ENCODE measurements at places on chromosomes 7 and 10.

- DNase-seq: no peak
Measured at GRCh38 chr7:109376576-109376975, 806.9 kb downstream of the DNAJB9 start.

DNA sequence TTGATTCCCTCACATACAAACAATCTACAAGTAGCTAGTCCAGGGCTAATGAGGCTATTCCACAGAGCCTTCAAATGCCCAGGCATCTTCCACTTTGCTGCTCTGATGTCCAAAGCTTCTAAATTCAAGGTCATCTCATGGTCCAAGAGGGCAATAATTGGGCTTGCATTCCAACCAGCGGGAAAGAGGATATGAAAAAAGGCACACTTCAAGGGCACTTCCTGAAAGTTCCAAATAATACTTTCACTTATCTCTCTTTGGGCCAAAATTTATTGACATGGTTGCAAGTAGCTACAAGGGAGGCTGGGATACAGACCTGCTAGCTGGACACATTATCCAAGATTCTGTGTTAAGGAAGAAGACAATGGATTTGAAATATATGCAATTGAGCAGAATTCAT lies 25.2 kb upstream of the APBB1IP start:
- DNase-seq: no peak

DNA sequence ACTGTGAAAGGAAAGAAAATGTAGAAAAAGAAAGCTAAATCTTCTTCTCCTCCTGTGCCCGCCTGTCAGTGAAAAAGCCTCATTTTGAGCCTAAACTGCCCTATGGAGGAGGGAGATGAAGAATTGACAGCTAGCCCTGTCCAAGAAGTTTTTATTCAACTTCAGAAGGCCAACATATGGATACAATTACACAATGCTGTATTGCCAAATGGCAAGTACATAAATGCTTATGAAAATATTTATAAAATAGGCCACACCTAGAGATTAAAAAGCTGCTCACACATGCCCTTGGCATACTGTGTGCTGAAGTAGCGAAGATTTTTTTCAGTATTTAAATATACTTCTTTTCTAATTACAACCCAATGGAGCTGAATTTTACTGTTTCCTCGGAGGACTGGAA lies 65.1 kb upstream of the NEBL start:
- no peak for DNase-seq

GRCh38 chr7:22192801-22193200 lies 164.2 kb downstream of the RAPGEF5 start:
- DNase-seq: no peak

- DNase-seq: no peak
Measured at GRCh38 chr10:120966657-120967045, 115.5 kb downstream of the WDR11 start.

GRCh38 chr7:102085218-102085772 lies 201.4 kb upstream of the SH2B2 start:
- DNase-seq: no peak

GRCh38 chr7:68246189-68246633 lies 1249.6 kb downstream of the TYW1 start:
- DNase-seq: no peak

DNA sequence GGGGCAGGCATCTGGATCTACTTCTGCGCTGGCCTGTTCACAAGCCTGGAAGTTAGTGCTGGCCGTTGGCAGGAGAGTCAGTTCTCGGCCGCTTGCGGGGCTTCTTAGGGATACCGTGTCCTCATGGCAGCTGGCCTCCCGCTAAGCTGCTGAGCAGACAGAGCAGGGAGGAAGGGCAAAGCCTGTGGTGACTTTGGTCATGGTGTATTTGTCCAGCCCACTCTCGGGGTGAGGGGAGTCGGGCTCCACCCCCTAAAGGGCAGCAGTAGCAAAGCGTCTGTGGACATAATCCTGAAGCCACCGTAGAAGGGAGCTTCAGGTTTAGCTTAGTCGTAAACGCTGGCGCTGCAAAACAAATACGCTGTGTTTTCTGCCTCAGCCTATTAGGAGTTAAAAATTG lies 12.2 kb downstream of the UBE3C start:
- no peak for DNase-seq

DNA sequence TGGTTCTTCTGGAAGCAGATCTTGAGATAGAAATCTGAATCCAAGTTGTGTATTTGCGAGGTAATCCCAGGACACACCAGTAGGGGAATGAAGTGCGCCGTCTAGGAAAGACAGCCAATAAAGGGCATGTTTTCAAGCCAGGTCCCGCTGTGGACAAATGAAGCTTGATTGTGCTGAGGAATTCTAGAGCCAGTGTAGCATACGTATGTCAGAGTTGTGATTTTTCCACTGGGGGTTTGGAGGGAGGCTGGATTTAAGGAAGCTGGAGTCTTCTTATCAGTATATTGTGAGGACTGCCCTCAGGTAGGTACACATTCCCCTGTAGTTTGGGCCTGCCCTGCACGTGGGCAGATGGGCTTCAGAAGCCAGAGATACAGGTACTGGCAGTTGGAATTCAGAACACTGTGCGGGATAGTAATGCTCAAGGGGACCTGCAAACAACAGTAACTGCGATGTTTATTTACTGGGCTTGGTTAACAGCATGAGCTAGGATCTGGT lies 50.9 kb downstream of the GALNT11 start:
- DNase-seq: no peak

GRCh38 chr10:129877773-129878371 lies 86.2 kb downstream of the EBF3 start:
- DNase-seq: no peak

- DNase-seq: no peak
Measured at GRCh38 chr10:112227331-112227987, 43.9 kb upstream of the GPAM start.

GRCh38 chr7:111228437-111228836 lies 137.5 kb downstream of the LRRN3 start:
- DNase-seq: no peak

Measured in stimulated activated CD4-positive, alpha-beta T cell treated with anti-CD3 and anti-CD28 coated beads, Interleukin-15, amount 100 ng/mL, for 1 hour (primary cell).